ENCODE measurements at places on chromosomes 11 and 22.

- DNase-seq = no peak
These were observed 8.3 kb downstream of the CD44 start for GRCh38 chr11:35147235-35147634.

- peak; percentile 96 for DNase-seq
These were observed 7.9 kb downstream of the ATG16L2 start for GRCh38 chr11:72821920-72822799.

DNA sequence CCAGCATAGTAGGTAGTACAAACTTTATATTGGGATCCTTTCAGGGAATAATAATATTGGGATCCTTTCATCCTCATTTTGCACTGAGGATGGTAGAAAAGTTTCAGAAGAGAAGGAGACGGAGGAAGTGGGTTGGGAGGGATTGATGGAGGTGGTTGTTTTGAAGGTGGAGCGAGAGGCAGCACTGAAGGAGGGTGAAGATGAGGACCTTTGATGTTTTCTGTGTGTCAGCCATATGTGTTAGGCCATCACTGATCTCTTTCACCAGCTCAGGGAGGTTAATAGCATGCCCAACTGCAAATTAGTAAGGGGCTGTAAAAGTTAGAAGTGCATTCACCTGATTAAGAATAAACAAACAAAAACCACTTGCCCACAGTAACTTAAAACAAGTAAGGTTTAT lies 275.5 kb upstream of the B3GAT1 start:
- DNase-seq = no peak

GRCh38 chr11:26860091-26860780 lies 133.7 kb upstream of the FIBIN start:
- no peak for DNase-seq

DNA sequence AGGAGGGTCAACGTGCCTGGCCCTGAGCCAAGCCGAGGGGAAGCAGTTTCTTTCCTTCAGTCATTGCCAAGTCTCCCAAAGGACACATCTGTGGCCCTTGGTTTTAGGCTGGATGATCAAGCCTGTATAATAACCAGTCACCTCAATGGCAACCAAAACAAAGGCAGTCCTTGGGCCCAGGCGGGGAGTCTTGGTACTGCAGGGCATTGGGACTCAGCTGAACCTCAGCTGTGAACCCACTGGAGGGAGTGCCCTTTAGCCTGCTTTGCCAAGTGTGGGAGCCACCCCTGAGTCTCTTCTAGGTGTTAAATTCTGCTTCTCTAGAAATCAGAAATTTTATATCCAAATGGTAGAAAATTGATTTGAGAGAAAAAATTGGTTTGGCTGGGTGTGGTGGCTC lies 36.9 kb downstream of the CPT1A start:
- no peak for DNase-seq
